AG04450 (cell line): ENCODE measurements at places on chromosomes 3 and 15.
A peak's percentile ranks its signal among the peaks of the same experiment; 100 is the strongest.

DNA sequence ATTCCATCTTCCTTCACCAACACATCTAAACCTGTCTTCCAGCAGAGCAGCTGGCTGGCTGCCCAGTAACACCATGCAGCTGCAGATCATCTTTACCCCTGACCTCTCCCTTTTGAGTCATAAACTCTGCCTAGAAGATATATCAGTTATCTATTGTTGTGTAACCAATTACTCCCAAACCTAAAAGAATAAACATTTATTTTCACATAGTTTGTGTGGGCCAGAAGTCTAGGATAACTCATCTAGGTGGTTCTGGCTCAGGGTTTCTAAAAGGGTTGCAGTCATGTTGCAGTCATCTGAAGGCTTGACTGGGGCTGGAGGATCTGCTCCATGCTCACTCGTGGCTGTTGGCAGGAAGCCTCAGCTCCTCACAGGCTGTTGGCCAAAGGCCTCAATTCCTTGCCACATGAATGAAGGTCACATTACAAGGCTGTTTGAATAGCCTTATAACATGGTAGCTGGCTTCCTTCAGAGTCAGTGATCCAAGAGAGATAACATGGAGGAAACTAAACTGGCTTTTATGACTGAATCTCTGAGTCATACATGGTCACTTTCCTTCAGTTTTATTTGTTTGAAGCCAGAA, 92.8 kb downstream of the GOLIM4 start:
- DNase-seq = no peak

GRCh38 chr15:78620021-78620526, 722 bp downstream of the CHRNA3 start:
- no peak for DNase-seq

DNA sequence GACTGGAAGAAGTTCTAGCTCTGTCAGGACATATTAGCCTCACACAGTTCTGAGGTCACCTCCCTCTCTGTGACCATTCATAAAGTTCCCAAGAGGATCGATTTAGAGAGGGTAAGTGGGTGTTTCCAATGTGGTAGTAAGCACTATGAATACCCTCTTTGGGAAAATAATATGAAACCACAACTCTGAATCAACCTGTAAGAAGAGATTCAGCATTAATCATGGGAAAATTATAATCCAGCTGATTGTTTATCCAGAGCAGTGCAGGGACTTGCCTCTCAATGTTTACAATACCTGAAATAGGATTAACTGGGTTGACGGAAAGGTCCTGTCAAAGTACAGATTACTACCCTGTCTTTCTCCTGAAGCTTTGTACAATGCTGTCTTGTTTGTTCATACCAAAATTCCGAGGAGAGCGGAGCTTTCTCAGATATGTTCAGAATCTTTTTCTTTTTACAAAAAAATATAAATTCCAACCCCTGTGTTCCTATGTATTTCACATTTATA, 302.9 kb upstream of the DPPA4 start:
- DNase-seq = no peak

DNA sequence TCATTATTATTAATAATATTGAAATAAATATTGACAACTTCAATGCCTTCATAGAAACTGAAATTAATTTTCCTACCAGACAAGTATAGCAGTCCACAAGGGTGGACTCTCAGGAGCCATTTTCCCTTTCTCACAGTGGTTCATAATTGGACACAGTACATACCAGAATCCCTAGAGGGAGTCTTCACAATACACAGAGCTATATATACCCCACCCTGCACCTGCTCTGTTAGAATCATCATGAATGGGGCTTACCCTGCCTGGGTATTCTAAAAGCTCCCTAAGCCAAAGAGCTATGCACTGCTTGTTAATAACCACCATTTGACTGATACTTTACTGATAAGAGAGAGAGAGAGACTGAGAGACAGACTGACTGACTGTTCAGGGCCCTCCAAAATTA, 134.9 kb downstream of the FEZF2 start:
- DNase-seq = no peak

DNA sequence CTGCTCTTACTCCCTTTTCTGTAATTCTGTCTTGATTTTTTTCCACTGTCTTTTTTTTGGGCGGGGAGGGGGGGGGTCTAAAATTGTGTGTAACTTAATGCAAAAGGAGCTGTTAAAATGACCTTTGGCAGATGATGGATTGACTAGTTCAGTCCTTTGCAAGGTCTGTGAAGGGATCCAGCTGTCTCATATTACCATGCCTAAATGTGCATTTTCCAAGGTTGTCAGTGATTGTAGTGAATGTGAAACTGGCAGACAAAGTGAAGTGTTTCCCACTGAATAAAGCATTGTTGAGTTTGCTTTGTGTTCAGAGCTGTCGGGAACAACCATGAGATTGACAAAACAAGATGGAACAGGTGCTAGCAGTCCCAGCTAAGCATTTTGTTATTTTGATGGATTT, 110.1 kb upstream of the SKOR1 start:
- no peak for DNase-seq

DNA sequence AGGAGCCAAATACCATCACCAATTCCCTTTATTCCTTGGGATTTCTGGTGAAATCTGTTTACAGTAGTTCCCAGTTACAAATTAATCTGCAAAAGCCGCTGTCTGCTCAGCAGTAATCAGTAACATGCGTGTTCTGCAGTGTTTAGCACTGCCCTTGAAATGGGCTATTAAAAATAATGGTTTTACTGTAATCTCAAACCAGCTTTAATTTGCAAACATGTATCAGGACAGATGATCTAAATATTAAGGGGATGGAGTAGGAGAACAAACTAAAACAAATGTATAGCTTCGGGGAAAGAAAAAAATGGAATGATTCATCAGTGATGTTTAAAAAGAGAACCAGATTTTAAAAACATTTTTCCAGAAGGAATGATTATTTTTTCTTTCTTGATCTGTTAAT, 513.2 kb downstream of the MECOM start:
- no peak for DNase-seq

DNA sequence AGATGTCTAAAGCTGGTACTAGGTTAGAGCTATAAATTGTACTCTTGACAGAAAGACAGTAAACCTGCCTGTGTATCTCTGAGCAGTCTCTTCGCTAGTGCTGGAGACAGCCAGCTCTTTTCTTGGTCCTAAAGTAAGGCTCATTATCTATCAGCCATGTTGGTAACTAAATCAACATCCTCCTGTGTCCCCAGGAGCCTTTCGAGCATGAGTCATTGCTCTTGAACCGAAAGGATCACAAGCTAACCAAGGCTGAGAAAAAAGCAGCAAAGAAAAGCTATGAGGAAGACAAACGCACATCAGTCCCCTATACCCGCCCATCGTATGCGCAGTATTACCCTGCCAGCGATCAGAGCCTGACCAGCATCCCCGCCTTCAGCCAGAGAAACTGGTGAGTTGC, 25.0 kb upstream of the TEX264 start:
- DNase-seq = no peak

DNA sequence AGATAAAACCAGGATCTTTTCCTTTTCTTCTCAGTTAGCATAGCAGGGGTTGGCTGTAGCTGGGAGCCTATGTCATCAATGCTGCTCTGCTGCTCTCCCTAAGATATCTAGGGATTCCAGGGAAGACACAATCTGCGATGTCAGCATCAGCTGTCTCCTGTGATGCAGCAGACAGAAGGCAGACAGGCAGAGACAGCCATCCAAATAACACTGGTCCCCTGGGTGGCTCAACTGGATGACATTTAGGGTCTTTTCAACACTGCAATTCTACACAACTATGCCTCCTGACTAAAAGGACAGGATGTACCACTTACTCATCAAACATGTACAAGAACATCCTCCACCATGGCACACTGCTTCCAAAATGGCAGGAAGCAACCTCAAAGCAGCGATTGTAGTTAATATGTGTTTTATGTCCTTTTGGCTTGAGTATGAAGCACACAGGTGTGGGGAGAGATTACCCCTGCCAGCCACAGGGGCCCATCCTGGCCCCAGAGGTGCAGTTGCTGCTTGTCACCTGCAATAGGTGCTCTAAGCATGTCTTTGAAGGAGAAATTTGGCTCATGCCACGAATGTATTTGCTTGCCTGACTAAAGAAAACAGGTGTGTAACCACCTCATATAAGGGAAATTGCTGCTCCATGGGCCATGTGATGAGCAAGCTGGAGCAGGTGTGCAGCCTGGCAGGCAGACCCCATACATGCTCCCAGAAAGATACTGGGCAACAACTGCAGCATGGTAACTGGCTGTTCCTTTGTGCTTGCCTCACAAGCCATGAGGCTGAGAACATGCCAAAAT, 357.8 kb downstream of the VPS13C start:
- no peak for DNase-seq

- DNase-seq = no peak
These were observed 139.3 kb upstream of the KBTBD8 start for GRCh38 chr3:66858656-66859381.

- no peak for DNase-seq
These were observed 43.3 kb upstream of the SLCO2A1 start for GRCh38 chr3:134072881-134073582.

- no peak for DNase-seq
These were observed 26.1 kb downstream of the CEP152 start for GRCh38 chr15:48784756-48785155.

DNA sequence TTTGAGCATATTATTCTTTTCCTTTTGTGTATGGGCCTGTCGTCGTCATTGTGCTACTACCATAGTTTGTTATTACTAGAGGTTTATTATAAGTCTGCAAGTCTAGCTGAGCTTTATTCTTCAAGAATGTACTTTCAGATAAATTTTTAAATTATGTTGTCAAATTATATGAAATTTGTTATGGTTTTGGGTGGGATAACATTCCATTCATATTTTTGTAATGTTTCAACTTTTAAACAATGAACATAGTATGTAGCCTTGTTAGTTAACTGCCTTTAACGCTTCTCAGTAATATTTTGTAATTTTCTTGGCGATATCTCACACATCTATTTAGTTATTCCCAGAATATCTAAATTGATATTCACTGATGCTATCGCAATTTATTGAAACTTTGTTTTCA, 41.6 kb upstream of the GOLGA8B start:
- DNase-seq = no peak

DNA sequence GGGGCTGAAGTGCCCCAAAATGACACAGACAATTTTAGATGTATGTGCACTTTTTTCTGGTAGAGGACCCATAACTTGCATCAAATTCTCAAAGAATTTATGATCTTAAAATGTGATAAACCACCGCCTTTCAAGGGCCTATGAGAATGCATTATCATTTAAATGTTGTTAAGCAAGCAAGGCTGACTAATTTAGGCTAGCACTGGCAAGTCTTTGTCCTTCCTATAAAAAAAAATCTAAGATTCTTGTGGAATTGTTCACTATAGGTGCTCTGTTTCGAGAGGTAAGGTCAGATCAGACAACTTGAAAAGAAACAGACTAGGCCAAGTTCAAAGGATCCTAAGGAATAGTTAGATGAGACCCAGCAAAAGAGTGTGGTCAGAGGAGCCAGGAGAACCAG, 128.9 kb upstream of the PHLDB2 start:
- no peak for DNase-seq

- DNase-seq = no peak
These were observed 758.1 kb downstream of the NAALADL2 start for GRCh38 chr3:175617247-175617646.

- DNase-seq = no peak
These were observed 27.0 kb downstream of the VIPR1 start for GRCh38 chr3:42529468-42529867.

- DNase-seq = peak; percentile 96
These were observed 1.3 kb upstream of the THBS1 start for GRCh38 chr15:39579487-39580116.
